ENCODE measurements at places on chromosomes 7 and 10. TPM values are rescaled to one million over a fixed set of nuclear protein-coding genes. Genes with fewer than 3 reads are reported as not detected.

DNA sequence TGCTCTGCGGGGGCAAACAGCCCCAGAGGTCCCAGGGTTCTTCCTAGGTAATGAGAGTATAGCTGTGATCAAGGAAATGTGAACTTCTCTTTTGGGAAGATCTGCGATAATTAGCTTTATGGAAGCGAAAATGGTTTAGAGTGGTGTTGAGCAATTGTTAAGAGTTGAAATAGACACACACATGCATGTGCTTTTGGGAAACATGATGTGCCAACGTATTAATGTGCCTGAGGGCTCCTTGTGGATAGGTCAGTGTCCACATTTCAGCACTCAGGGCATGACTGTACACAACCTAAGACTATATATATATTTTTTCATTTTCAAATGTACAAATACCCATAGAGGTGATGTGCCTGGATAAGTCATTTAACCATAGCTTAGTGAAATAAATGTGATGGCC, 67.0 kb downstream of the GSDME start:
- no peak for DNase-seq

Gene ENO4
- 0.43 TPM for total RNA-seq

- DNase-seq, result no peak
Observed at GRCh38 chr7:123792547-123792946, 43.7 kb upstream of the WASL start.

DNA sequence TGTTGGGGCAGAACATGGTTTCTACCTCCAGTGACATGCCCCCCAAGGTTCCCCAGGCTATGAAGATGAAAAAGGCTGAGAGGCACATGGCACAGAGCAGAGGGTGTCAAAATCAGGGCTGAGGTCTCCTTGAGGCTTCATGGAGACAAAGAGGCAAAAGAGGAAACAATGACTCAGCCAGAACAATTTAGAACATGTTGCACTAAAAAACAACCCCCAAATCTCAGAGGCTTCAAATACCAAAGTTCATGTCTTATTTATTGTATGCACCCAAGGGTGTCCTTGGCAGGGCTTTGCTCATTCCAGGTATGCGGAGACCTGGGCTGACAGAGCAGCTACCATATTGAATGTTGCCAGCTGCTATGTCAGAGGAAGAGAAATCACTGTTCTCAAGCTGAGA, 964.1 kb downstream of the GRID1 start:
- DNase-seq, result no peak

Gene ASAH2
- total RNA-seq, result 8.3 TPM

GRCh38 chr7:66859794-66860645, 61.0 kb upstream of the TMEM248 start:
- DNase-seq, result no peak

Data from PC-9 (cell line).